Hindlimb muscle (tissue), 1 donor: ENCODE measurements at places on chromosomes 3 and 15.
A peak's percentile ranks its signal among the peaks of the same experiment; 100 is the strongest.

DNA sequence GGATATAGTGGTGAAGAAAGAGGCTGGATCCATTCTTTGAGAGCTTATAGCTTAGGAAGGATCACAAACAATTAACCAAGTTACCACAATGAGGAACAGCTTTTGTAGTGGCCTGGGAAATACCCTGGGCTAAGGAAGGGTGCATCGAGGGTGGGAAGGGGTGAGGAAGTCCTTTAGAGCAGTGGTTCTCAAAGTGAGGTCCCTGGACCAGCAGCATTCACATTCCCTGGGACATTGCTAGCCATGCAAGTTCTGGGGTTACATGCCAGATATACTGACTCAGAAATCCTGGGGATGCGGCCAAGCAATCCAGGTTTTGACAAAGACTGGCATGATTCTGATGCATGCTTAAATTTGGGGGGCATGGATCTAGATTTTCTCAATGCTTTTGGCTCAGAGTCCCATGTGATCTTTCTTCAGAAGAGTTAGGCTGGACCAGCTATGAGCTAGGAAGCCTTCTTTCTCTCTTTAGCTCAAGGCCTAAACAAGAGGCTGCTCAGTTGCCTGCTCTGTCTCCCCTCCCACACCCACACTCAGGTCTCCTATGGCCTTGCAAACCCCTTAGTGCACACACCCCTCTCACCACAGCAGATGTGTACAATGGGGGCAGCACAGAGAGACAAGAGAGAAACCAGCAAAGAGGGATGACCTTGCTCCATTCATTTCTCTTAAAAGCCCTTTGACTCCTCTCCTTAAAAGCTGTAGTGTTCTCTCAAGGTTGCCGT is 1.8 kb upstream of the CCR1 start:
- DNase-seq, result no peak

- DNase-seq, result peak; percentile 26
These were observed 456 bp upstream of the C15orf61 start for GRCh38 chr15:67520321-67521028.

GRCh38 chr3:134150476-134150875 is 100.2 kb downstream of the RYK start:
- DNase-seq, result no peak

DNA sequence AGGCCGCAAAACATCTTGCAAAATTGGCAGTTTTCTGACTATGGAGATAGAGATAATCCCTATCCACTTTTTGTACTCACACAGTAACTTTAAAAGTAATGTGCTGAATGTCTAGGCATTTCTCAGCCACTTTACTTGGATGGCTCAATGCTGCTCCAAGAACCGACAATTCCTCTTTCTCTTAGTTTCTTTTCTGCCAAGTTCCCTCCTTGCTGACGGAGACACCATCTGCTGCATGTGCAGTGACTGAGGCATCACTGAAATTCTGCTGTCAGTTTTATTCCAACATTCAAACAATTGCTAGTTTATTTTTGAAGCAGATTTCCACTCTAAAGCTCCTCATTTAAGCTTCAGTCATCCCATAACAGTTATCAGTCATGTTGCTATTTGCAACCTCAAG is 116.0 kb upstream of the RBMS3 start:
- no peak for DNase-seq

- no peak for DNase-seq
These were observed 2.5 kb downstream of the KLF13 start for GRCh38 chr15:31328969-31329639.

GRCh38 chr3:178586076-178586475 is 49.8 kb downstream of the KCNMB2 start:
- DNase-seq, result no peak

DNA sequence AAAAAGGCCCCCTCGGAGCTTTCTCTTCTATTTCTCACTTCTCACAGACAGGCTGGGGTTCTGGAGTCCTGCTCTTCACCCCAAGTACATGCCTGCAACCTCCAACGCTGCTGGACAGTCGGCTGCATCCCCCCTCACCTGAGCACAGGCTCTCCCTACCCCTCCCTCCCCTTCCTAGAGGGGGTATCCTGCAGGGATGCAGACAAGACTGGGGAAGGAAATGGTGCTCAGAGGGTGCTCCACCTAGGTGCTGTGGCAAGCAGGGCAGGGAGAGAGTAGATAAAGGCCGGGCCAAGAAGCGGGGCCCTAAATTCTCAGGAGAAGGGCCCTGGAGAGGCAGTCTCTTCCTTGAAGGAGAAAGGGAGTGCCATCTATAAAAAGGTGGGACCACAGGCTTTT is 7.0 kb upstream of the STRA6 start:
- DNase-seq, result no peak

- no peak for DNase-seq
These were observed 22.8 kb downstream of the GPR15 start for GRCh38 chr3:98554580-98554979.
